ENCODE measurements at places on chromosomes 5 and 9.

DNA sequence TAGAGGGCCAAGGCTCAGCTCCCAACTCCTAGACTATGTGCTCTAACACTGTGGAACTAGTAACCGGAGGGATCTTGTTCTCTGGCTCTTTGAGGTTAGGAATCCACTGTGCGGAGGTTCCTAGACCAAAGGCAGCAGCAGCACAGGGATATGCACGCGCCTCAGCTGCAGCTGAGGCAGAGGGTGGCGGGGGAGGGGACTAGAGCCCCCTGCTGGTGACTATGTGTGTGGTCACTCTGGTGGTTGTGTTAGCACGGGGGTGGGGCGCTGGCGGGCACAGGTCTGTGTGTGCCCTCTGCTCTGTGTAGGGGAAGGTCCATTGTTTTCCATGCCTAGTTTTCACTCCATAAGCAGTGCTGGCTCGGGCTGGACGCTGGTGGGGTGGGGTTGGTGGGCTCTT lies 458.0 kb upstream of the IZUMO3 start:
- no peak for DNase-seq

DNA sequence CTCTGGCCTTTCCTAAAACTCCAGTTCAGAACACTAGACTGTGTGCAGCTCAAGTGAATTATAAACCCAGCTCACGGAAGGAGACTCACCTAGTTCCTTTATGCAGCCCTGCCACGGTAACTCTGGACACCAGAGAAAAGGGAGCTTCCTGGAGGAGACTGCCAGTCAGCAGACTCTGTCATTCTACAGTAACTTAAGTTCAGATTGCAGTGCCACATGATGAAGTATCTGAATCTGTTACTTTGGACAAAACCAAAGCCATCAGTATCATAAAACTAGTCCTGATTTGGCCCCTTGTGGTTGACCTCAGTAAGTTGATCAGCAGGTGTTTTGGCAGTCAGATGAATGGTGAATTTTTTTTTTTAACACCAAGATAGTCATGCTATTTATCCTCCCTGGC lies 2.7 kb downstream of the MTRR start:
- DNase-seq = no peak

DNA sequence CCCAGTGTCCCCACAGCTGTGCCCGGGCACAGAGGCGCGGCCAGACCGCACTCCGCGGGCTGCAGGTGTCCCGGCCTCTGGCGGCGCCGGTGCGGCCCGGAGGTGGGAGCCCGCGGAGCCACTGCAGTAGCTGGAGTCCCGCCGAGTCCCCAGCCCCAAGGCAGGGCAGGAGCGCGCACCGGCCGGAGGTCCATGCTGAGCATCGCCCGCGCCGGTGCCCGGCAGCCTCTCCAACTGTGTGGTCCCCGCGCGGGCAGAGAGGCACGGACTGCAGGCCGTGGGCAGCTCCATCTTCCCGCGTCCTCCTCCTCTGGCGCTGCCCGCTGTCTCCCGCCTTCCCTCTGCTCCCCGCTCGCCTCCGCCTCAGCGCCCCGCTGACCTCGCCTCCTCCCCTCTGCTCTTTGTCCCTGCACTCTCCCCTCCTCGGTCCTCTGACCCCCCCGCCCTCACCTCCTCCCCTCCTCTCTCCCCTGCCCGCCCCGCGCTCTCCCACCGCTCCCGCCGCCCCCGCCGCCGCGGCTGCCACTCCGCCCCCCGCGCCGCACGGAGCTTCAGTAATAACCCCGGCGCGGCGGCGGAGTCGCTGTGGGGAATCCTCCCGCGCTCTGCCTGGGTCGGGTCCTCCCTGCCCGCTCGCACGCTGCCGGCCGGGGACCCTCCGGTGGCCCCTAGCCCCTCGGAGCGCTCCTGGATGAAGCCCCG lies at the start of gene ADAMTS16:
Gene ADAMTS16, plus strand, starts transcription at position 554 of the 702 bp plus-strand sequence. Its CDS starts 138 bp downstream, at position 692.
- no peak for DNase-seq

DNA sequence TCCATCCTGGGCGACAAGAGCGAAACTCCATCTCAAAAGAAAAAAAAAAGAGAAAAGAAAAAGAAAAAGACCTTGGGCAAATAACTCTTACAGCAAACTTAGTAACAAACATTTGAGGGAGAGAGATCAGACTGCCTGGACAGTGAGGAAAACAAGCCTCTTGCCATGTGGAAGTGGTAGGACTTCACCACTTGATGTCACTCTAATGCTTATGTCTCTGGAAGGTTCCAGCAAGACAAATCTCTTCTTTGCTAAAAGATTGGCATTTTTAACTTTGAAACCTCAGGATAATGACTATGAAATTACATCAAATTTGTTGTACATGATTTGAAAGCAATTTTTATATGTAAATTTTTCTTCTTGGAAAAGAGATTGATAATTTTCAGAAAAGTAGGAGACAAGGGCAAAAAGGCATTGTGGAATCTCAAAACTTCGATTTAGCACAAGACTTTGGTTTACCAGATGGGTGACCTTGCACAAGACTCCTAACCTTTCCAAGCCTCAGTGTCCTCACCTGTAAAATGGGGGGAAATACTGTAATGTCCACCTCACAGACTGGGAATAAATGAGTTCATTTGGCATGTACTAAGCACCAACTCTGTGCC lies 5.4 kb downstream of the ACTL7B start:
- no peak for DNase-seq

DNA sequence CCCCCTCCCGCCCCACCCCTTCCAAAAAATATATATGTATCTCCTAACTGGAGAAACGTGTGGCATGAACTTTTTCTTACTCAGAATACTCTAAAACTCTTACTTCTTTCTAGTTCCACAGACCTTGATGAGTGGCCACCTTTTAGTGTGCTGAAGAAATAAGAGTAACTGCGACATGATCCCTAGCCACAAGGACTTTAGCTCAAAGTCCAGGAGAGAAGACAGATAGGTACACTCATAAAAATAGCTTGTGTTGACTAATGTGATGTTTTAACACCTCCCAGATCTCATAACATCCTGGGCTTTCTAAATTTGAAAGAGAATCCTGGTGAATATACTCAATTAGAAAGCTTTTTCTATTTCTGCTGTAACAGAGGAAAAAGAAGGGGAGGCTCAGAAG lies 1005.0 kb upstream of the DMAC1 start:
- DNase-seq = no peak

Data from activated CD4-positive, alpha-beta T cell treated with anti-CD3 and anti-CD28 coated beads, Interleukin-2, amount 50 U/mL, for 24 hours (primary cell).